ENCODE measurements at places on chromosomes 7 and 10.

DNA sequence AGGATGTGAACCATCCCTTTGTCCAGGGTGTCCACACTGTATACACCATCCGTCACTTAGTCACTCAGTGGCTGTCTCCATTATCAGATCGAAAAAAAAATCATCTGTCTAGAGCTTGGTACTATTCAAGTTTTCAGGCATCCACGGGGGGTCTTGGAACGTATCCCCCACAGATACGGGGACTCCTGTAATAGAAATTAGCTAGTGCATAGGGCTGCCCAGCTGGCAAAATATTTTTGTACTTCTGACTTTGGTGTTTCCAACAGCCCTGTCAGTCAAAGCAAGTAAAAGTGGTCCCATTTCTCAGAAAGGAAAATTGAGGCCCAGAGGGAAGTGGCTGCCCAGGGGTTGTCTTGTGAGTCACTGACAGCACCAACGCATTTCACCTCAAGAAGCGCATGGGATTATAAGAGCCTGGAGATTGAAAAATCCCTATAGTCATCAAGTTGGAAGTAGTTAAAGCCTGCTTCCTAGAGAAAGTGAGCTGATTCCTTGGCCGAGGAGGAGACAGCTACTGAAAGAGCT, 52.1 kb upstream of the SLC29A3 start:
- DNase-seq: no peak

GRCh38 chr10:58175990-58176900, 91.4 kb downstream of the IPMK start:
- no peak for DNase-seq

GRCh38 chr10:125129076-125129458, 31.3 kb downstream of the CTBP2 start:
- DNase-seq: no peak

- no peak for DNase-seq
These were observed 64.4 kb downstream of the EGFR start for GRCh38 chr7:55083206-55083605.

DNA sequence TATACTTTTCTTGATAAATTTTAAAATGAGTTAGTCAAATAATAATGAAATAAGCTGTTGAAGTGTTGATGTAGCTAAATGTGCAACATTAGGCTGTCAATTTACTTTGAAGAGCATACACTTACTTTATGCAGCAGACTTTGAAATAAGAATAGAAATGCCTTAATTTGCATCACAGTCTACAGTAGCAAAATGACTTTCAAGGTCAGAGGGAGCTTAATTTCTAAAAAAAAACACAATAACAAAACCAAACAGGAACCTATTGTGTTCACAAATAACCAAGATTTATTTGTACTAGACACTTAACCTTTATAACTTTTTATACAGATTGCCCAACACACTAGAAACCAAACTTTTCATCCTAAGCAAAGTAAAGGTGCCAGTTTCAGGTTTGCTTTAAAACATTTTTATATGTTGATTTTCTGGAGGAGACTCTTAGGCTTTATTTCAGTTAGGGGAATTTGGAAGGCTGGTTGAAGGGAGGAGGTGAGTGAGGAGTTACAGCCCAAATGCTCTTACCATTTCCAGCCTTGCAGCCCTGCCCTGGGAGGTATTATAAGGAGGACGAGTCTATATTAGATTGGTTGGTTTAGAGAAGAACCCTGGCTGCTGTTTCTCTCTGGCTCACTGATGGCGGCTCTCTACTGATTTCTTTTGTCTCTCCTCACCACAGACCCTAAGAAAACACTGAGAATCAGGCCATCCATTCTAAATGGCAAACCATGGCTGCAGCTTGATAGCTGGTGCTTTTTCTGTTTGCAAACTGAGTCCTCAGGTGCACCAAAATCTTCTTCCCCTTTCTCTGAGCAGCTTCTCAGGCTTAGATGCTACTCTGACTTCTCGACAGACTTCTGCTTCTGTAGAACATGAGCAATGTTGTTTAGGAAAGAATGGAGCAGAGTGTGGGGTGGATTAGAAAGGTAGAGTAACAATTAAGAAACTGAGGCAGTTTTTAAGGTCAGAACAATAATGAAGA, 55.2 kb upstream of the RPA3 start:
- no peak for DNase-seq

DNA sequence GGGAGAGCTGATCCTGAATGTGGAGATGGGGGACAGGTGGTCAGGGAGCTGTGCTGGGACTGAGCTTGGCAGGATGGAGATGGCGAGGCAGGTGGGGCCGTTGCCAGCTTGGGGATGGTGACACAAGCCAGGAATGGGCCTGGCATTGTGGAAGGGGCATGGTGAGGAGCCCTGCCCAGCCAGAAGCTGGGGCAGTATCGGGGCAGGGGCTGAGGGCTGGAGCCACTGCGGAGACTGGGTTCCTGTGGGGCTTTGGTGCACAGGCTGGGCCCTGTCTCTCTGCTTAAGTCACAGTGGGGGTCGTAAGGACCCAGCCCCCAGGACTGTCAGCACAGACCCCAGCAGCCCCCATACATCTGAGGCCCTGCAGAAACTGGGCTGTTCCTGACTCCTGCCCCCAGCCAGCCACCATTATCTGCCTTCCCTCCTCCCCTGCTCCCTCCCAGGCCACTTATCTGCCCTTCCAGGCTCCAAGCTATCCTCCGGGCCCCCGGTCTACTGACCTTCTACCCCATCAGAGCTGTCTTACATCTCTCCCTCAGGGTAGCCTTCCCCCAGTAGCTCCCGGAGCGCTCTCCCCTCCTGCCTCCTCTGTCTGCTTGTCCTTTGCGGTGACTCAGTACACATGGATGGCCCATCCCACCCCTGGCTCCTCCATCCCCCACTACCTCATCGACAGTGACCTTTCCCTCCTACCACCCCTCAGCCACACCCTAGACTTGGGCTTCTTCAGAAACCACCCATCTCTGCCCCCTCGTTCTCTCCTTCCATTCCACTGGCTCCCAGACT, 44.2 kb downstream of the PPIF start:
- no peak for DNase-seq

GRCh38 chr10:78575400-78575799, 493.4 kb upstream of the ZMIZ1 start:
- no peak for DNase-seq

DNA sequence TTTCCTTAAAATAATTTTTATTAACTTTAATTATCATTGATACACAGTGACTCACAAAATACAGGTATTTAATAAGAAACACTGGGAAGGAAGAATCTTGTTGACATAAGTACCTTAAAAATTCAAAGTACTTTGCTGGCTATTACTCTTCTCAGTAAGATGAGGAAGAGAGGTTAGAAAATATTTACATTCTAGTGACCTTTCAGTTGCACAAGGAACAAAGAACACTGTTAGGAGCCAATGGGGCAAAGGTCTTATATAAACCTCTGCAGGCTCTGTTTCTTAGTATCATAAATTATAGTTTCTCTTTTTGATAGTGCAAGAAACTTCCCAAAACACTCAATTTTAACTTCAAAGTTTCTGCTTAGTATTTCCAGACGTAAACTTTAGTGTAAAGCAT, 4.8 kb upstream of the TAX1BP1 start:
- no peak for DNase-seq

DNA sequence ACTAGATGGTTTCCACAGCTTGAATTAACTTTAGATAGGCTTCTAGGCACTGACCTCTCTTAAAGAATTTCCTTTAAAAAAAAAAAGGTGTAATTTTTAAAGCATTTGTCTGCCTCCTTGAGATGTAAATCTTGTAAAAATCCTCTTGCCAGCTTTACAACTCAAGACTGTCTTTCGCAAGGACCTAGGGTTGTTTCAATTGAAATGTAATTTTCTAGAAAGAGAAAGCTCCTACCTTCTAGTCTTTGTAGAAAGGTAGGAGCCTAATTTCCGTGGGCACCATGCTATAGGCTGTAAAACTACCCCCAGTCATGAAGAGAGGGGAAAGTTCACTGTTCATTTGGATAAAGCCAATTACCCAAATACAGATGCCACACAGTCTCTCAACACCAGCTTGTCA, 228.8 kb upstream of the TMEM229A start:
- no peak for DNase-seq

DNA sequence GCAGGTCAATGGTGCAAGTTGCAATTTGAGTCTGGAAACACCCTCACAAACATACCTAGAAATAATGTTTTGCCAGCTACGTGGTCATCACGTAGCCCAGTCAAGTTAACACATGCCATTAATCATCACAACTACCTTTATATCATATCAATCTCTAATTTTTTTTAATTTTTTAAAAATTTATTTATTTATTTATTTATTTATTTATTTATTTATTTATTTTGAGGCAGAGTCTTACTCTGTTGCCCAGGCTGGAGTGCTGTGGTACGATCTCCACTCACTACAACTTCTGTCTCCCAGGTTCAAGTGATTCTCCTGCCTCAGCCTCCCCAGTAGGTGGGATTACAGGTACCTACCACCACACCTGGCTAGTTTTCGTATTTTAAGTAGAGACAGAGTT, 52.4 kb upstream of the MACROH2A2 start:
- no peak for DNase-seq

- no peak for DNase-seq
These were observed 119.7 kb downstream of the FGFR2 start for GRCh38 chr10:121478556-121478955.

- DNase-seq: no peak
These were observed 1047.5 kb downstream of the GATA3 start for GRCh38 chr10:9102026-9102425.

DNA sequence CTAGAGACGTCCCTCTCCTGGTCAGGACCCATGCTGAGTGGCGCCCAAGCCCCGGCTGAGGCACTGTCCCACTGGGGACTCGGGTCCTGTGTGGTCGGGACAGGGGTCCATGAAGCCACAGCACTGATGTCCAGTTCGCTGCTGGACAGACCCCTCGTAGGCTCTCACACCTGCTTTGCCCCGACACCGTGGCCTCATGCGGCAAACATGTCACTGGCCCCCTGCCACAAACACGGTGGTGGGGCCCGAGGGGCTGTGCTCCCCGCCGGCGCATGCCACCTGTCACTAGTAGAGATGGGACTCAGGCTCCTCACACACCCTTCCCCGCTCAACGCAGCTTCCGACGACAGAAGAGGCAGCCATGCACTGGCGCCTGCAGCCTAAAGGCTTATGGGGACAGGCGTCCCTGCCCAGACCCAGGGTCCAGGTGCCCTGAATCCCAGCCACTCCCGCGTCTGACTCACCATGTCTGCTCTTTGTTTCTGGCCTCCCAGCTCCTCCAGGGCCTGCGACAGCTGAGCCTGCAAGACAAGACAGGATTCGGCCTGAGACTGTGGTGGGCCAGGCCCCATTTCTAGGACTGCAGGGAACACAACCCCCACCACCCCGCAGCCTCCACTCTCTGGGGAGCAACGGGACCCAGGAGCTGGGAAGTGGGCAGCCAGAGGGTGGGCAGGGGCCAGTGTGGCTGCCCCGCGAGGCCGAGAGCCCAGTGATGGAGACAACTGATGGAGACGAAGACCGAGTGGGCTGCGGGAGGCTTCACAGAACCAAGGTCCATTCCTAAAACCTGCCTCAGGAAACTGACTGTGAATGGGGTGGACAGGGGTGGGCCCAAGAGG, 230.9 kb downstream of the MAD1L1 start:
- no peak for DNase-seq

DNA sequence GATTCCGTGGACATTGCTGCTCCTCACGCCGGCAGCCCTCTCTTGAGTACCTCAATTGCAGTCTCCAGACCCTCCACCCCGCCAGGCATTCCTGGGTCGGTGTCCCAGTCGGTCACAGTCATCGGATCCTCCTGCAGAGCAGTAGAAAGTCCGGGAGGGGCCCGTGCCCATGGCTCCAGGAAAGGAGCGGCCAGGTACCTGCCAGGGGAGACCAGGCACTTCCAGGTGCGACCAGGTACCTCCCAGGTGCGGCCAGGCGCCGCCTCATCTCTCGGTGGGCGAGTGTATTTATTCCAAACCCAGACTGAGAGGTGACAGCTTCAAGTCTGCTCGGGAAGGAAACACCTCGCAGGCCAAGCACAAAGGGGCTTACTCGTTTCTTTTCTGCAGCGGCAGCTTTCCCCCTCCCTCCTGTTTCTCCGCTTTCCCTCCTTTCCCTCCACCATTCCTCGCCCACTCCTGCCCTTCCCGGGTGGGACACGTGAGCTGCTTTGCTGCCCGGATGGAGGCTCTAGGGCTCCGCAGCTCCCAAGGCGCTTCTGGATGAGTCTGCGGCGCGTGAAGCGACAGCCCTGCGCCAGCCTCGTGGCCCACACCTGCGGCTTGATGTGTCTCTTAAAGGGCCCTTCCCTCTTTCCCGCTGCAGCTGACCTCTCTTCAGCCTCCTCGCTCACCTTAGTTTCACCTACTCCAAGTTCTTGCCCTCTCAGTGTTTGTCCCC, 39.4 kb upstream of the AGK start:
- DNase-seq: no peak

DNA sequence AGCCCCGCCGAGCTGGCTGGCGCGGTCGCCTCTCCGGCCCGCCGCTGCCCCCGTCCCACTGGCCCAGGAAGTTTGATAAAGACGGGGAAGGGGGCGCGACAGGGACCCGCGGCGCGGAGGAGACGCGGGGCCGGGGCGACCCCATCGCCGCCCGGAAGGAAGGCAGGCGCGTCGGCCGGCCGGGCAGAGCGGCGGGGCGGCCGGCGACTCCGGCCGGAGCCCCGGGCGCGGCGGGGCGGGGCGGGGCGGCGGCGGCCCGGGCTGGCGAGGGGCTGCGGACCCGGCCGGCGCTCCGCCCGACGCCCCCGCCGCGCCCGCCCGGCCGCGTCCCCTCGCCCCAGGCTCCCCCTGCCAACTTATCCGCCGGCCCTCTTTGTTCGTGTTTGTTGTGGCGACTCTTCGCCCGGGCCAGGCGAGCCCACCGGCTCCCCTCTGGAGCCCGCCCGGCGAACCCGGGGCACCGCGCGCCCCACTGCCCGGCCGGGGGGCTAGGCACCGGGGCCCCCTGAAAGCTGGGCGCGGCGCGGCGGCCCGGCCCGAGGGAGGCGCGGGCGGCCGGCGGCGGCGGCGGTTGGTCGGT, 571 bp downstream of the KDM7A start:
- no peak for DNase-seq

DNA sequence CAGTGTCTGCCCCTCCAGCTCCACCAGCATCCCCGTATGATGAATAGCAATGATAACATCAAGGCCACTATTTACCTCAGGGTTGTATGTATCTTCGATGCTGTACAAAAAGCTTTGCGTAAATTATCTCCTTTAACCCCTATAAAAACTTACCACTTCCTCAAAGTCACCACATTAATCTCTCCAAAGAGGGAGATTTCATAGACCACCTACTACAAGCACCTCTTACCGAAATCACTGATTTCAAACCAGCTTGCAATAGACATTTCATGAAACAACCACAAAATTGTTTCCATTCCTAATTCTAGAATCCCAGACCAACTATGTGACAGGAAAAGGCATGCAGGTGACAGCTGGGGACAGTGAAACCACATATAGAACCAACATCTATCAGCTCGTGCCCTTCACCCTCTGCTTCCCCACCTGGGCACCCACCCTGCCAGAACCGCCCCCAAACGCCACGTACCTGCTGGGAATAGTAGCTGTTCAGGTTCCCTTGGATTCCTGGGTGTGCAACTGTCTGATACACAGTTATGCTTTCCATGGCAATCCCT, 20.1 kb upstream of the MMP21 start:
- DNase-seq: no peak

DNA sequence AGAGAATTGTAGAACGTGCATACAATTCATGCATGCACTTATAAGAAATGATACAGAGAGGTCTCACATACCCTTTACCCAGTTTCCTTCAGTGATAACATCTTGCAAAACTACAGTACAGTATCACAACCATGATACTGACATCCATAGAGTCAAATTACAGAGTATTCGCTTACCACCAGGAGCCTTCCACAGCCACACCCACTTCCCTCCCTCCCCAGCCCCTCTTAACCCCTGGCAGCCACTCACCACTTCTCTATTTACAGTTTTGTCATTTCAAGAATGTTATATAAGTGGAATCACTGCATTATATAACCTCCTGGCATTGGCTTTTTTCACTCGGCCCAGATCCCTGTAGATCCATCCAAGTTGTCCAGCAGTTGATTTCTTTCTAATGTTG, 143.8 kb downstream of the ZNF248 start:
- no peak for DNase-seq

All from CD14-positive monocyte (primary cell).